ENCODE measurements at places on chromosomes 2 and 18. TPM values are rescaled to one million over a fixed set of nuclear protein-coding genes. Genes with fewer than 3 reads are reported as not detected.

GRCh38 chr18:80157708-80158343 is 48.8 kb downstream of the ADNP2 start:
- DNase-seq = peak; percentile 53

- DNase-seq = no peak
Observed at GRCh38 chr18:78976765-78977636, 2.6 kb upstream of the SALL3 start.

The ALPI gene
- total RNA-seq = not detected

GRCh38 chr2:111679202-111679601 is 204.8 kb downstream of the ANAPC1 start:
- DNase-seq = no peak

DNA sequence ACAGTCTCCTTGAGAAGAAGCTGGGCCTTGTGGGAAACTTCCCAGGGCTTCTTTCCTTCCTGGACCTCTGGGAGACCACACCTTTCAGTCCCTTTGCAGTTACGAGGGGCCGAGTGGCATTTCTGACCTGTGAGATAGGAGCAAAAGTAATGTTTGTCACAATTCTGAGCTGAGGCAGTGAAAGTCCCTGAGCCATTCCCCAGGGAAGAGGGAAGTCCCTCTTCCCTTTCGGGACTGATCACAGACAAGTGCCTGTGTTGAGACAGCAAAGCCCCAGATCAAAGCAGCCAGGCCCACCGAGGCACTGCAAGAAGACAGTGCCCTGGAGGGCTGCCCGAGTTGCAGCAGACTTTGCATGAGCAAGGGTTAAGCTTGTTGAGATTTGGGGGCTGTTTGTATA is 41.9 kb downstream of the RHOB start:
- DNase-seq = no peak

GRCh38 chr2:2646433-2647051 is 315.5 kb upstream of the MYT1L start:
- no peak for DNase-seq

GRCh38 chr18:55998071-55998522 is 410.1 kb upstream of the TCF4 start:
- DNase-seq = peak; percentile 47

DNA sequence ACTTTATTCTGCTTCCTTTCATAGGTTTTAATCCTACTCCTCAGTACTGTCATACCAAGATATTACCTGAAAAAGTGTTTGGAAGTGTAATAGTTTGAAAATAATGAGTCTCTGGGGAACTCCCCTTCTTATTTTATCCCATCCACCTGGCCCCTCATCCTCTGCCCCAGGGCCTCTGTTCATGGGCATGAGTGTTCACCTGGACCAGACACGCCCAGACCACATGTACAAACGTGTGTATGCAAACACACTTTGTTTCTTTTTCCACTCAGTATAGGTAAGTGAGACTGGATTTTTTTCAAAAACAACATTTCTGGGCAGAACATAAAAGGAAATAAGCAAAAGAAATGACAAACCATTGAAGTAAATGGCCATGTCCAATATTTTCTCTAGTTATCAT is 62.1 kb upstream of the THSD7B start:
- DNase-seq = no peak

GRCh38 chr18:79366177-79367094 is 29.3 kb upstream of the NFATC1 start:
- DNase-seq = no peak

DNA sequence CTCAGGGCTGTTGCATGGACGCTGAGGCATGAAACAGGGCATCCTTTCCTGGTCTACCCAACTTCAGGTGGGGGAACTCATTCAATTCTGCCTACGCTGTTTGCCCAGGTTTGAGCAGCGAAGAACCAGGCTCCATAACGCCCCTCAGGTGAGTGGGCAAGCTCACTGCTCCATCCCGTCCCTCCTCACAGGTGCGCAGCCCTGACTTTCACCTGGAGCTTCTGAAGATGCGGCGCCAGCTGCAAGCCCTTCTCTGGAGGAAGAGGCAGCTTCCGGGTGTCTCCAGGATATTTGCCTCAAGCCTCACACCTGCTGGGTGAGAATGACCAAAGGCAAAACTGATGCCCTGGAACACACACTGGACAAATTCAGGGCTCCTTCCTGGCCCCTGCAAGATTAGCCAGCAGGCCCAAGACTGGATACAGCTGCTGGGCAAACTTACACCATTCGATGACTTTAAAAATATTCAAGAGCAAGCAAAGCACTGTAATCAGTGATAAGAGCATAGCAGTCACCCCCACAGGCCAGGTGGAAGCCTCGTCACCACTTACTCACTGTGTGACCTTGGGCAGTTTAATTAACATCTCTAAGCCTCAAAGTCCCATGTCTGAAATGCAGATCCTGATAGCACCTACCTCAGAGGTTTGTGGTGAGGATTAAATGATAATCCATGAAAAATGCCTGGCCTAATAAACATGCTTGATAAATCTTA is 97.7 kb downstream of the GYPC start:
- DNase-seq = no peak

- no peak for DNase-seq
Observed at GRCh38 chr2:11715987-11716652, 30.3 kb upstream of the LPIN1 start.

DNA sequence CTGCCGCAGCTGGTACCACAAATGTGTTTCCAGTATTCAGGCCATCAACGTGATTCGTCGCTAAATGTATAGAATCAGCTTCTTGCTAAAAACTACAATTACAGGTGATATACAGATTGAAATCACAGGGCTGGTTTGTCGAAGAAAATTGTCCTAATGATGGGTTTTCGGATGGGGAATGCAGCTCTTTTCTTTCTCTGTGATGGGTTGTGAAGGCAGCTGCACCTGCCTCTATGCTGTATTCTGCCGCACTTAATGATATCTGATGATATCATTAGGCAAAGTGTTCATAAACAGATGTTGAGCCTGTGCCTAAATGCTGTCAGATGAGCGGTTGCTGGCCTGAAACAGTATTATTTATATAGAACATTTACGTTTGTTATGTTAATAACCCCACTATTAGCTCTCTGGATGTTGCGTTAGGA is 218.1 kb downstream of the ARHGAP15 start:
- DNase-seq = no peak

- no peak for DNase-seq
Observed at GRCh38 chr2:225037415-225038230, 4.6 kb downstream of the DOCK10 start.

- no peak for DNase-seq
Observed at GRCh38 chr2:122266636-122267035, 511.2 kb downstream of the TSN start.

The FEV gene
- not detected for total RNA-seq

DNA sequence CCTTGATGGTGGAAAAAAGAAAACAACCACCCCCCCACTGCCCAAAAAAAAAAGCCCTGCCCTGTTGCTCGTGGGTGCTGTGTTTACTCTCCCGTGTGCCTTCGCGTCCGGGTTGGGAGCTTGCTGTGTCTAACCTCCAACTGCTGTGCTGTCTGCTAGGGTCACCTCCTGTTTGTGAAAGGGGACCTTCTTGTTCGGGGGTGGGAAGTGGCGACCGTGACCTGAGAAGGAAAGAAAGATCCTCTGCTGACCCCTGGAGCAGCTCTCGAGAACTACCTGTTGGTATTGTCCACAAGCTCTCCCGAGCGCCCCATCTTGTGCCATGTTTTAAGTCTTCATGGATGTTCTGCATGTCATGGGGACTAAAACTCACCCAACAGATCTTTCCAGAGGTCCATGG is 28.0 kb downstream of the MAL start:
- DNase-seq = no peak

GRCh38 chr2:104658144-104658835 is 195.6 kb upstream of the POU3F3 start:
- no peak for DNase-seq

DNA sequence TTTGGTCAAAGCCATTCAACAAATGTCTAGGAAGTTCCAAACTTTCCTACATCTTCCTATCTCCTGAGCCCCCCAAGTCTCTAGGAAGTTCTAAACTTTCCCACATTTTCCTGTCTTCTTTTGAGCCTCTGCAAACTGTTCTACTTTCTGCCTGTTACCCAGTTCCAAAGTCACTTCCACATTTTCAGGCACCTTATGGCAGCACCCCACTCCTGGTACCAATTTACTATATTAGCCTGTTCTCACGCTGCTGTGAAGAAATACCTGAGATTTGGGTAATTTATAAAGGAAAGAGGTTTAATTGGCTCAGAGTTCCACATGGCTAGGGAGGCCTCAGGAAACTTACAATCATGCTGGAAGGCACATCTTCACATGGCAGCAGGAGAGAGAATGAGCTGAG is 869.2 kb downstream of the TDRD15 start:
- no peak for DNase-seq

GRCh38 chr18:9596226-9596625 is 18.1 kb downstream of the PPP4R1 start:
- no peak for DNase-seq

DNA sequence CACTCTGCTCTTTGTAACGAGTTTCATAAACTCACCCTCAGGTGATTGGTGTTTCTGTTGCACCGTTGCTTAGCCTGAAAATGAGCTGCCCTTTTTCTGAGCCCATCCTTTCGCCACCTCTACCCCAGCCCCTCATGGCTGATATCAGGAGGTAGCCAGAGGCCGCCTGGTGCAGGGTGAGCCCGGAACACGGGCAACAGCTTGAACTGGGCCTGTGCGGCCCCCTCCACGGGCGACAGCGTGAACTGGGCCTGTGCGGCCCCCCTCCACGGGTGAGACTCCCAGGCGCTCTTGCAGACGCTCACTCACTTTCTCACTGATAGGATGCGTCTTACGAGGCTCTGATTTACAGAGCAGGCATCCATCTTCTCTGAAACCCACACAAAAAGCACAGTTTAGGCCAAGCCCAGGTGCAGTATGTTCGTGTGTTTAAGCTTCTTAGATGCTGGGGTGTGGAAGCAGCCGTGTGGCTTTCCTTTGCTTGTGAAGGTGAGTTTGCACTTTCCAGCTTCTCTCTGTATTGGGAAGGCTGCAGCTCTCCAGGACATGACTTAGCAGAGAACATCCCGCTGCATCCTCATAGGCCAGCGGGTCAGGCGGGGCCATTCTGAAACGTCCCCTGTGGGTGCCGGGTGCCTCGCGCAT is 83.5 kb downstream of the NFATC1 start:
- DNase-seq = no peak

GRCh38 chr18:13577781-13578180 is 148.6 kb downstream of the FAM210A start:
- no peak for DNase-seq

The RAB6D gene
- total RNA-seq = not detected

GRCh38 chr2:6671913-6672312 is 193.8 kb downstream of the CMPK2 start:
- no peak for DNase-seq

DNA sequence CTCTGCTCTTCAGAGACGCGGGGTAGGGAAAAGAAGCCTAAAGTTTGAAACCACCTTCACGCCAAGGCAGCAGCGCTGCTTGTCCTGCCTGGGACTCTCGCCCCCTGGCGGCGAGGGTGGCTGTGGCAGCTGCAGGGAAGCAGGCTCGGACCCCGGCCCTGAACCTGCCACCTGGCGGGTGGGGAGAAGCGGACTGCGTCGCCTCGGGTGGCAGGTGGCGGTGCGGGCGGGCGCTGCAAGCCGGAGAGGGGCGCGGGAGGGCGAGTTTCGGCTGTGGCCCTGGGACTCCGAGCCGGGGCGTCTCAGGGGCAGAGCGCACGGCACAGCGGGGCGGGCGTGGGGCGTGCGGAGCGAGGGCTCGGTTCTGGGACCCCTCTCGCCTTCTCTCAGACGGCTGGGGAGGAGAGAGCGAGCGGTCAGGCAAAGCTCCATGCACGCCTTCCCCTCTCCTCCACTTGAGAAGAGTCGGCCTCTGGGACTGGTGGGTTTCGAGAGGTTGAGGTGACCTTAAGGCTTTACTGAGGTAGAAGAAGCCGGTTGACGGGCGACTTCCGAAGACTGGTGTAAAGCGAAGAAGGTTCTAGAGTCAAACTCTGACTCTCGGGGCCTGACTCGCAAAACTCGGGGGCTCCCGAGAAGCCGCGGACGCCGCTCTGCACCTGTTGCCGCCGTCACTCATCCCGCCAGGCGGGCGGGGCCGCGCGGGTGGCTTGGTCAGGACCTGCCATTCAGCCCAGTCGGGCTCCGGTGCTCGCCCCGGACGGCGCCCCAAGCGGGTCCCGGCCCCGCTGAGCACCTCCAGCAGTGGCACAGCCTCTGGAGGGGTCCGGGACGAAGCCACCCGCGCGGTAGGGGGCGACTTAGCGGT is 1.1 kb upstream of the BOLL start:
- peak; percentile 34 for DNase-seq

The CXCR2 gene
- total RNA-seq = not detected

GRCh38 chr2:85595301-85596025 is at the start of gene RNF181:
RNF181 (plus strand) TSS chr2:85595745; CDS start chr2:85595764, 19 bp downstream.
- peak; percentile 99 for DNase-seq

The MYO1B gene
- total RNA-seq = 265 TPM

DNA sequence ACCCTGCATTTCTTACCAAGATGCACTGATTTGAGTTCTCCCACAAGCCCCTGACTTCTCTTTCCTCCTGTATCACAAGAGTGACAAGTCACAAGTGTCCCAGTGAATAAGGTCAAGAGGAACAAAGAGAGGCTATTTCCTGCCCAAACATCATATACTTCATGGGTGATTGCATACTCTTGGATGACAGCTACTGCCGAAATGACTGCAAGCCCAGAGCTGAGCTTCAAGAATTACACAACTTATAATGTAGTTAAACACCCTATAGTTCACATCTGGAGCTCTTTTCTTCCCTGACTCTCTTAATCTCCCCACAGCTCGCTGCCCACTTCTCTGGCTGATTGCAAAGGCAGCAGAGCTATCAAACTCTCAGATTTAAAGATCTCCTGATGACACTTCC is 289.7 kb upstream of the PARD3B start:
- no peak for DNase-seq

- no peak for DNase-seq
Observed at GRCh38 chr18:13222856-13223281, 4.3 kb downstream of the LDLRAD4 start.

- DNase-seq = no peak
Observed at GRCh38 chr2:128372621-128373341, 54.1 kb upstream of the HS6ST1 start.

DNA sequence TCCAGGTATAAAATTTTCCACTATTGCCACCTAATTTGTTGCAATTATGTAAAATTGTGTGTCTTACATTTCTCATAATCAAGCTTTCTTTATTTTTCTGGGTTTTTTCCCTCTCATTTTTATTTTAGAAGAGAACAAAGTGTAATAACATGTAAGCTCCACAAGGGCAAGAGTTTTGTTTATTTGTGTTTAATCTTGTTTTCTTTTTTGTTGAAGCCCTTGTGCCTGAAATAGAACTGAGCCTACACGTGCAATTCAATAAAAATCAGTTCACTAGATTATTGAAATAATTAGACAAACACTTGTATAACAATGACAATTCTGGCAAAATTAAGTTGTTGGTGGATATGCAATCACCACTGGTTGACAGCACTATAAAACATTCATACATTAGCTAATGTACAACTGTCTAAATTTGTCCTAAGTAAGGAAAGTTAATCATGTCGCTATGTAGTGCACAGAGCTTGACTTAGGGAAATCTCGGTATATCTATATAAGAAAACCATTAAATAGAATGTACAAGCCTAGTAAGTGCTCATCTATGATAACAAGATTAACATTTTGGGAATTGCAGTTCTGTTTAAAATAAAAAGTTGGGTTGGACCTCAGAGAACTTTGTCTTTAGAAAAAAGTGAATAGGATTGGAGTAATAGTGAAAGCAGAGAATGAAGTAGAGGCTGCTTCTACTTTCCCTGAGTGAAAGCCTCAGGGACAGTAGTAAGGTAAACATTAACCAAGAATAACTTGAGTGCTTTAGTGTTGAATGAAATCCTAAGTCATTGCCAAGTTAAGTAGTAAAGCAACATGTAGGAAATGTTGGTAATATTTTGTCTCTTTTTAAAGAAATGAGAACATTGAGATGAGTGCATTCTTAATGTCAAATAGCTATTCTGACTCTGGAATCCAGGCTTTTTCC is 37.4 kb upstream of the NOL4 start:
- no peak for DNase-seq

The GTF2A1L gene
- not detected for total RNA-seq

Measured in SJCRH30 (cell line).